AG08395 (cell line): ENCODE measurements at places on chromosomes 2 and 18.

DNA sequence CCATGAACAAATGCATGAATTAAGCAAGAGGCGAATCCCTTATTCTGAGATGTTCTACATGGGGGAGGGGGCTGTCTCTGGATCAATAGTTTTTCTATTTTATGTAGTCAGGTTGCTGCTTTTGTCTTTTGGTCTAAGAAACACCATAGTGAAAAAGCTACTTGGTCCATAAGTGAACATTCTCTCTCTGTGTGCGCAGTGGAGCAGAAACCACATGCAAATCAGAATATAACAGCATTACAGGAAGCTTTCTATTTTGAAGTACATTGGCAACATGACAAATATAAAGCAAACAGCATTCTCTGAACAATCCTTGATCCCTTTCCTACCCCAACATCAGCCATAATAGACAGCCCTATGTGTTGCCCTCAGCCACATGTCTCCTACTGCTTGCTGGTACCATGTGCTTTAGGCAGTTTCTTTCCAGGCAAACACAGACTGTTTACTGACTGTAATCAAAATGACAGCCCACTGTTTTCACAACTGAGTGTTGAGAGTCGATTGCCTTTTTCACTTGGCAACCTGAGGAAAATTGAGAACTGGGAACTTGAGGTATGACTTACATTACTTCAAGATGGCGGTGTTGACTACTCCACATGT lies 10.6 kb downstream of the SCN3A start:
- DNase-seq: no peak

DNA sequence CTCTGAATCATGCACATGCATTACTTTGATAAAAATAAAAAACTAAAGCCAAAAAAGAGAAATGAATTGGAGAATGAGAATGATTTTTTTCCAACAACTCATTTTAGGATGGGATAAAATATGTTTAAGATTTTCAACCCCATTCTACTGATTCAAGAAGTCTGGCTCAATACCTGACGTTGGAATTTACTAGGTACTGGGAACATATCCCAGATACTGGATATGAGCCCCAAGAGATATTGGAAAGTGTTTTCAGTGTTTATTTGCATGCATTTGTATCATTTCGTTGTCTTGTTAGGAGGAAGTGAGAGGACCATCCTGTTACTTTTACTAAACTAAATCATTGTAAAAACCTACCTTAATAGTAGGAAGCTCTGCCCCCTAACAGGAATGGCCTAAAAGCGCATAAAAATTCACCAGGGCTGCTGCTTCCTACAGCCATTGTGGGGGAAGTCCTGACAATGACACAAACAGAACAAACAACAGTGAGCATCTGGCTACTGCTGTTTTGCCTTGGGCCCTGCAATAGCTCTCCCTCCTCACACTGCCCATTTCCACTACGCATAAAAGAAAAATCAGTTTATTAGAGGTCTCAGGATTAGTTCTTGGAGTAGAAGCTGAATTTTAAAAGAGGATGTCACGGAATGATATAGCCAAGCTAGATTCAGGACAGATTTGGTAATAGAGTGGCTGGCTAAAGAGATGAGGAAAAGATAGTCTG lies 35.2 kb downstream of the ANKAR start:
- no peak for DNase-seq

DNA sequence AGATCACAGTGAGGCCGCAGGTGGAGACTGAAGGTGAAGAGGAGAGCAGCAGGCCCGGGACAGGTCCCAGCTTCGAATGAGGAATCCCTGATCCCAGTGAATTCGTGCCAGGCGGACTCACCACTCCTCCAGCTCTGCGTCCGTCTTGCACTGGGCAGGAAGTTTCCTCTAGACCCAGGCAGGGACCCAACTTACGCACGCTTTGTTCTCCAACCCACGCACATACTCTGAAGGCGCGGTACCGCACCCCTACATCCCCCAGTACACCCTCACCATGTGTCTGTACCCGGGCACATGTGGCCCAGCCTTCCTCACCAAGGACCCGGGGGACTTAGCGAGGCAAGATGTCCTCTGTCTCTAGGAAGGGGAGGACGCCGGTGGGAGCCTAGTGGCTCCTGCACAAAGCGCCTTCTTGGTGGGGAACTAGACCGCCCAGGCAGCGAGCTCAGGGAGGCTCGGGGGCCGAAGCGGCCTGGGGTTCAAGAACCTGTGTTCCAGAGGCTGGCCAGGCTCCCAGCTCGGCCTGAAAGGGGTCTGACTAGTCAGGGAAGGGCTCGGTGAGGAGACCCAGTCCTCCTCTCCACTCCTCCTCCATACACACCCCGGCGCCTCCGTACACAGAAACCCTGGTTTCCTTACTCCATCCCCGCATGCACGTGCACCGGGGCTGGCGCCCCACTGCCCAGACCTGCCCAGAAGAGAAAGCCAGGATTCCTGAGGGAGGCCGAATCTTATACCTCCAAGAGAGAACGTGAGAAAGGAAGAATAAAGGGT lies 38.3 kb upstream of the ATP6V1B1 start:
- DNase-seq: no peak

DNA sequence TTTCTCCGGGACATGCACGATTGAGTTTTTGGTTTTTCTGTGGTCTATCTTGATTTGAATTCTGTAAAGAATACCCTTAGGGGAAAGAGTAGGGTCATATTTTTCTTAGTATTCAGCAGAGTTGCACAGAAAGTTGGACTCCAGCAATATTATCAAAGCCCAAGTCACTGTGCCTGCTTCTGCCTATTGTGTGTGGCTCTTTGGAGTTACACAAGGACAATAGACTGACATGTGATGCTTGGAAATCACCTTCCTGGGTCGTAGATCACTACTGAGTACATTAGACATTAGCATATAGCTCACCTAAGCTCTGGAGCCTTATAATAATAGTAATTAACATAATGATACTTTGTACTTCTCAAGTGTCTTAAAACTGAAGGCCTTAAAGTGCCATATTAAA lies 238.8 kb upstream of the FOSL2 start:
- no peak for DNase-seq

DNA sequence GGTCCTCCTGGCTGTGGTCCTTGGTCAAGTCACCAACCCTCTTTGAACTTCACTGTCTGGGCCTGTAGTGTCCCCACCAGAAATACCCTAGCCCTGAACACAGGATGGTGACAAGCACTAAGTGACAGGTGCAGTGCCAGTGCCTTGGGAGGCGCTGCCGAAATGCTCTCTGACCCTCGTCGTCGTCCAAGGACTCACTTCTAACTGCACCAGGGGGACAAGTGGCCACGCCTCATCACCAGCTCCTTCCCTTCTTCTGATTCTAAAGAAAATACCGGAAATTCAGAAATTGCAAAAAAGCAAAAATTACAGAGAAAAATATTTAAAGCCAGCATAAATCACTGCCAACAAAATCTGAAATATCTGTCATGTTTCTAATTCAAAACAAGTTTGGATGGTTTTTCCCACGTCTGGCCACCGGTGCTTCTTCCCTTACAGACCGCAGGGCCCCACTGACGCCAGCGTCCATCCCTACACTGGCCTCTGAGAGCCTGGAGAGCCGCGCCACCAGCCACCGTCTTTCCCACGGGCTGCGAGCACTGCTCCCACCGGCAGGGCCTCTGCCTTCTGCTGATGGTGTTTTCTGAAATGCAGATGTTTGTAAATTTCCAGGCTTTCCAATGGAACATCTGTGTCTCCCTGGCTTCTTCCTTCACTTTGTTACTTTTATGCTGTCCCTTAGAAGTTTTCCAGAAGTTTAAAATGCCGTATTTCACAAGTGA lies 37.4 kb upstream of the GPC1 start:
- DNase-seq: peak; percentile 52

GRCh38 chr2:106828119-106828518 lies 57.8 kb downstream of the ST6GAL2 start:
- DNase-seq: no peak

DNA sequence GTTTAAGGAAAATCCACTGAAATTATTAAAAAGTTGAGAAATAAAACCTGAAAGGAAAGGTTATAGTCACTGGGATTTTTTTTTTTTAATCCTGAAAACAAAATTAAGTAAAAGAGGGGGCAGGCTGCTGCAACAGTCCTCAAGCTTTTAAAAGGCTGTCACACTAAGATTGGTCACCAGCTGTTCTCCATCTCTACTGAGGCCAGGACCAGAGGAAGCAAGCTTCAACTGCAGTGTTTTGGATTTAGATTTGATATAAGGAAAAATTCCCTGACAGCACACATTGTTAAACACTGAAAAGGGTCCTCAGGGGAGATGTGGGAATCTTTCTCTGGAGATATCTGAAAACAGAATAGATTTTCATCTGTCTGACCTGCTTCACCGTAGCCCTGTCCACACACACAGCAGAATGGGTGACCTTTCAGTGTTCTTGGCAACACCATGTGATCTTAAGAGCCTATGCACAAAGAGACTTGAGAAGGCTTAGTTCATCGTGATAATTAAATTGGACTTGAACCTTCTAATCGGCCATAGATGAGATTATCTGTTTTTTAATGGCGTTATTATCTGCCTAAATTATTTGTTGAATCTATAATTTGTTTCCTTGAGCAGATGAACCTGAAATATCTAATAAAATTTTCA lies 132.0 kb upstream of the BOD1L2 start:
- no peak for DNase-seq

DNA sequence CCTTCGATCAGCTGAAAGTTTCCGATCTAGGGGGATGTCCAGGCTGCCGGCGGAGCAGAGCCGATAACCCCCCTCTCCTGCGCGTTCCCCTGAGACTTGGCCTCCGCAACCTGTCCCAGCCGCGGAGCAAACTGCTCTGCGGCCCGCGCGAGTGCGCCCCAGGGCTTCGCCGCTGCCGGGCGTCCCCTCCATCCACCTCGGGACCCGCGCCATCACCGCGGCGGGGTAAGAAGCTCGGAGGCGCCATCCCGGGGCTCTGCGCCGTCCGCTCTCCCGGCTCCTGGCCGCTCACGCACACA lies 990 bp upstream of the GDF7 start:
- no peak for DNase-seq

DNA sequence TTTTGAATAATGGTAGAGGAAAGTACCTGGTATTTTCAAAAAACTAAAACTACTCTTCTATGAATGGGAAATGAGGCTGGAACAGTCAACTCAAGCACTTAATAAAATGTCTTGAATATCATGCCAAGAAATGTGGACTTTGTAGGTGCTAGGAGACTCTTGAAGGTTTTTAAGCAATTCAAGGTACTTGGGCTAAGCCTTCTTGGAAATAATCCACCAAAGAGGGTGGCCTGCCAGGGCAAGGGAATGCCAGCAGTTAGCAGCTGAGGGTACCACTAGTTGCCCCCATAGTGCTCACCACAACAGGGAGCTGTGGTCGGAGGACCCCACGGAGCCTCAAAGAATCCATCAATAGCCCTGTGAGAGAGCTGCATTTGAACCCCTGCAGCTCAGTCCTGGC lies 14.6 kb upstream of the ACYP2 start:
- DNase-seq: no peak

GRCh38 chr2:96437512-96437911 lies 67.6 kb downstream of the NEURL3 start:
- no peak for DNase-seq

DNA sequence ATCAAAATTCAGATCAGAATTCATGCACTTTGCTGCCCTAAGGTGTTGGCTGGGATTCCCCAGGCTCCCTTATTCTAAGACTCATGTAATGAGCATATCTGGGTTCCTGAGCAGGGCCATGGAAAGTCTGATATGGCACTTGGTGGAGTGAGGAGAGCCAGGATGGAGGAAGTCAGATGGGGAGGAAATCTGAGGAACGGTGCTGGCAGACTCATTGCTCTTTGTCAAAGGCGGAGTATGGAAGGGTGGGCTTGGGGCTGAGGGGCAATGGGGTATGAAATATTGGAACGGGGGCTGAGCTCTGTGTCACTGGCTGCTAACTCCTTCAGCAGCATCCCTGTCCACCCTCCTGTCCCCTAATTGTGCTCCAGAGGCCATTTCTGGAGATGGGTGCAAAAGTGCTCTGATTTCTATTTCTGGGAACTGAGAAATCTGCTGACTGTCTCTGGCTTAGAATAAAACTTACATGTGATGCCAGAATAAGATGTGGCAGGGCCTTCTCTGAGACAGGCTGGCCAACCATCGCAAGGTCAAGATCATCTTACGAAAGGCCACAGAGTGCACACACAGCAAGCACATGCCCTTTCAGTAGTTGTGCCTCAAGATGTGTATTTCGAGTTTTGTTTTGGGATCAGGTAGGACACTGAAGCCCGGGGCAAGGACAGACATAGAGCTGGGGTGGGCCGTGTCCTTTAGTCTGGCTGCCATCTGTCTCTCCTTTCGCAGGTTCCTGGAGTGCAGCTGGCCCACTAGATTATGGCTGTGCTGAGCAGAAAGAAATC lies 480.0 kb upstream of the HS6ST1 start:
- no peak for DNase-seq
